ENCODE measurements at places on chromosomes 5 and 9.

DNA sequence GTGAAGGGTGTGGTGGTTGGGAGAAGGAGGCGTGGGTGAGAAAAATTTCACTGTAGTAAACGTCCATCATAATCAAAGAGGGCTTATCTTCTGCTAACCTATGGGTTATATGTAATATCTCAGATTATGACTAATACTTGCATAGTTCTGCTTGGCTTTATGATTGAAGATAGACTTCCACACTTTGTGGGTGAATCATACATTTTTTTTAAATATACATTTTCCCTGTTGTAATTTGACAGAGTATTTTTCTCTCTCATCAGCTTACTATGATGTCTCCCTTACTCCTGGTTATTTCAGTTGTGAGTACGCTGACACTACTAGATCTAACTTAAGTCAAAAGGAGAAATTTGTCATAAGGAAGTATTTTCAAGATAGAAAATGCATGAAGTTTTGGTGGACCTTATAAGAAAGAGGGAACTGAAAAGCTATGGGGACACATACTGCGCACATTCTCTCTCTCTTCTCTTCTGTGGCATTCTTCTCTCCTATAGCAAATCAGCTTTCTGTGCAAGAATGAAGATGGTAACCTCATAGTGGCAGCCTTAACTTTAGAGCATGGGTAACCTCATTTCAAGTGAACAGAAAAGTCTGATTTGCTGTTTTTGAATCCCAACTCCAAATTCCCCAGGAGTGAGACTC is 4.9 kb upstream of the JAK2 start:
- no peak for DNase-seq

- DNase-seq: no peak
Observed at GRCh38 chr9:15238646-15239045, 68.4 kb downstream of the TTC39B start.

DNA sequence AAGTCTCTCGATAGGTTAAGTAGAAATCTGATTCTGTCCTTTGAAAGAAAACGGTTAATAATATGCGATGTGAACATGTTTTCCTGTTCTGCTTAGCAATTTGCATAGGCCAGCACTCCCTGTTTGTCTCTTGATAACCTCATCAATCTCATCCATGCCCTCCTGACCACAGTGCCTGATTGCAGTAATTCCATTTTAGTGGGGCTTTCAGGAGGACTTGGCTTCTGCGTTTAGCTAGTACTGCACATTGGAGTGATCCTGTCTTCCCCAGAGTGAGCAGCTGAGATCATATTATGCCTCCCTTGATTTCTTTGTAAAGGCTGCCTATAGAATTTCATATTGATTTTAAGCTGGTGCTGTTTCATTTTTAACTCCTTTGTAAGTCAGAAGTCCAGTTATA is 335.9 kb upstream of the ISL1 start:
- DNase-seq: no peak

DNA sequence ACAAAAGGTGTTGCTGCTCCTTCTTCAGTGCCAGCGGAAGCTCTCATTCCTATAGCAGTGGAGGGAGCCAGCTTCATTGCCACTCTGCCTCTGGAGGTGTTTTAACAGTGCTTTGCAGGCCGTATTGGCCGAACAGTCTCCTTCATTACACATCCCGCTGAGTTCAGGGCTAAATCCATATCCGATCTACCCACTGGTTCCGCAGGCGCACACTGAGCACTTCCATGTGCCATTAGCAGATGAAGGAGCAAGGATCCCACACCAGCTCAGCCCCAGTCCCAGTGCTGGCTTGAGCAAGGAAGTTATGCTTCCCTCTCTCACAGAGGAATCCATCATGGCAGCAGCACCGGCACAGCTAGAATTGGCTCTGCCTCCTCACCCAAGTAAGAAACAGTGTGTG is 121.2 kb upstream of the IRX2 start:
- no peak for DNase-seq

DNA sequence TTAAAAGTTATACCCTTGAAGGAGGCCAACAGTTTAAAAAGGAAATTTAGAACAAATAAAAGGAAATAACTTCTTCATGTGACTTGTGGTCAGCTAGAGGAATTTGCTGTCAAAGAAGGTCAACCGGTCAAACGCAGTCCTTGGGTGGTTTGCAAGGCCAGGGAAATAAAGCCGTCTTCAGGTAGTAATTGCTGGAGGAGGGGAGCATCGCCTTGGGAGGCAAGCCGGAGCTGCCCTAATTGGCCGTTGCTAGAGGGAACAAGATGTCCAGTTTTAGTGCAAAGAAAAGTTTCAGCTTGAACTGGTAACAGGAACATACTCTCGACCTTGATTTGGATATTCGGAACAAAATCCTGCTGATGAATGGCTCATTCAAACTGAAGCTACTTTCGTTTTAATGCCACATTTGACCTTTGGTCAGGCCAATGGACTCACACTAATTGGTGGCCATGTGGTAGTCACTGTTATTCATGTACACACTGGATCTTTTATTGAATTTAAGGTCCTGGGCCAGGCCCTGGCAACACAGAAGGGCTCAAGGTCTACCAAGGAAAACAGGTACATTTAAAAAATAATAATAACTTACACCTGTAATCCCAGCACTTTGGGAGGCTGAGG is 47.0 kb upstream of the MYO10 start:
- no peak for DNase-seq

- DNase-seq: no peak
Observed at GRCh38 chr5:106634375-106634774, 1036.4 kb downstream of the EFNA5 start.

Data from Panc1 (cell line).